ENCODE measurements at places on chromosomes 4 and X.
A peak's percentile ranks its signal among the peaks of the same experiment; 100 is the strongest.

GRCh38 chrX:106963111-106963510 is 36.9 kb downstream of the MORC4 start:
- DNase-seq = no peak

- DNase-seq = no peak
Observed at GRCh38 chrX:135543172-135543571, 22.7 kb downstream of the INTS6L start.

DNA sequence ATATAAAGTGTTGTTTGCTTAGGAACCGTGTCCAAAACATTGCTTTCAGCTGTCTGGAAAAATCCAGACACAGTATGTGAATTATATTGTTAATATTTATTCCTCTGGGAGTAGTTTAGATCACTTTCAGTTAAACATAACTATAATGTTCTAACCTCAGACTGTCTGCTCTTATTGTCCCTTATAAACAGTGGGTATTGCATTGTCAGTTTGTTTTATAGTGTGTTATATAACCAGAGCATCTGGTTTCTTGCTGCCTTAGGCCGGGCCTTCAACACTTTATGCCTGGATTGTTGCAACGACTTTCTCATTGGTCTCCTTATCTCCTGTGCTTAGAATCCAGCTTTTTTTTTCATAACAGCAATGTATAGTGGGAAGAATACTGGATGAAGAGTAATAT is 26.4 kb downstream of the ATG4A start:
- no peak for DNase-seq

DNA sequence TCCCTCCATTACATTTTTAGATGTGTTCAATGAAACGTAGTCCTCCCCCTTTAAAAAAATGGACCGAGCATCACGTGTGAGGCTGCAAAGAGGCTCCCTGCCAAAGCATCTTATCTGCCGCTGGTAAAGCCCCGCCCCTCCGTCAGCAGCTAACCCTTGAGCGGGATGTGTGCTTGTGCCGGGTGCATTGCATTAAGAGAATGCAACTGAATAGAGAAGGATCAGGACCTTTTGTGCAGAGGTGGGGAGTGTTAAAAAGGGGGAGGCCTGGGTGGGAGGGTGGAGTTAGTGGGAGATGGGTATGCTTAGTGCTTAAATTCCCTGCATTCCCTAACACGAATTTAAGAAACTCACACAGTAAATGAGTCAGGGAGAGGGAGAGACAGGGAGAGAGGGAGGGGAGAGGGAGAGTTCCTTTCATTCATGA is 66.0 kb downstream of the TBL1X start:
- DNase-seq = peak; percentile 25

DNA sequence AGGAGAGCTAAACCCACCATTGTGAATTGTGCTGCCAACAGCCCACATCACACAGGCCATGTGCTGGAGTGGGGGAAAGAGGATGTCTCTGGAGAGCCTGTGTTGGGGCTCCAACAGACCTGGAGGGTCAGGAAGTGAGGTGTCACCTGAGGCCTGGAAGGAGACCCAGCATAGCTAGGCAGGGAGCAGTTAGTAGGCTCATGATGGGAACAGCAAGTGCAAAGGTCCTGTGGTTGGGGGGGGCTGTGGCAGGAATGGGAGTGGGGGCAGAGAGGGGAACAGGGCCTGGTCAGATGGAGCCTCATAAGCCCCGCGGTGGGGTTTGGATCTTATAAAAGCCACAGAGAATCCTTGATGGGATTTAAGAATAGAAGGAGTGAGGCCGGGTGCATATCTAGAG is 35.9 kb upstream of the GPR78 start:
- DNase-seq = no peak
